Neural crest cell (in vitro differentiated cells): ENCODE measurements at places on chromosomes 2 and 18. TPM values are rescaled to one million over a fixed set of nuclear protein-coding genes. Genes with fewer than 3 reads are reported as not detected.

DNA sequence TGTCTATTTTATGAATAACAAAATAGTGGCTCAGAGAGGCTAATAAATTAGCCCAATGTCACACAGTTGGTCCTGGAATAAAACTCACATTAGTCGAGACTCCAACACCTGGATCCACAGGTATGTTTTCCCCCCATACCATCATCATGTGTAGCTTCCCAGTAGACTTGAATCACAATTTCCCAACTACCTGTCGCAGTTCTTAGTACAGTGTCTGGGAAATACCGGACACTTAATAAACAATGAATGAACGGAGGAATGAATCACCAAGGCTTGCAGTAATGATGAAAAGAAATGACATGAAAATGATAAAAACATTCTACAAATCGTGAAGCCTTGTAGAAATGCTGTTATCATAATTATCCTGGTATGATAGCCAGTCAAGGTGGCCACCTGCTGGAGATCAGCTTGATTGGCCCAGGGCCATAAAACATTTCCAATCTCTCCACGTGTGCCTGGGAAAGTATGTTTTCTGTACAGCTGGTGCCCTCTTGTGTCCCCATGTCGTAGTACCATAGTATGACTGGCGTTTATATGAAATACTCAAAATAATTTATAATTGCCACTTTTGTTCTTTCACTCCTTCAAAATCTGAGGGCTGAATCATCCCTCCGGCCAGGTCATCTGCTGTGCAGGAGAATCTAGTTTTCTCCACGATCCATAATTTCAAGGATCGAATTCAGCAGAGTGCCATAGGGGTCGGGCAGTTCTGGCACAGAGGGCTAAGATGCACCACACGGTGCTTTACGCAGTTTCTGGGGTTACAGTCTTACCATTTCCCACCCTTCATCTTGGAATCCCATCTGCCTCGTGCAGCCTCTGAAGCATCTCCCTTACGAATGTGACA lies 95.4 kb downstream of the LAMA1 start:
- no peak overlapping the region for H3K27ac ChIP-seq
- no peaks in the 10 kb centered on the region for H3K27me3 ChIP-seq
- H3K4me1 ChIP-seq = no peaks in the 10 kb centered on the region
- DNase-seq = no peak

GRCh38 chr2:37365669-37366068 lies 21.2 kb downstream of the QPCT start:
- H3K4me1 ChIP-seq = no peaks in the 10 kb centered on the region
- H3K27ac ChIP-seq = no peak overlapping the region
- H3K4me3 ChIP-seq = no peak overlapping the region
- DNase-seq = no peak
- peaks cover 1% of the 10 kb centered on the region for H3K27me3 ChIP-seq
- H3K36me3 ChIP-seq = no peaks in the 10 kb centered on the region

DNA sequence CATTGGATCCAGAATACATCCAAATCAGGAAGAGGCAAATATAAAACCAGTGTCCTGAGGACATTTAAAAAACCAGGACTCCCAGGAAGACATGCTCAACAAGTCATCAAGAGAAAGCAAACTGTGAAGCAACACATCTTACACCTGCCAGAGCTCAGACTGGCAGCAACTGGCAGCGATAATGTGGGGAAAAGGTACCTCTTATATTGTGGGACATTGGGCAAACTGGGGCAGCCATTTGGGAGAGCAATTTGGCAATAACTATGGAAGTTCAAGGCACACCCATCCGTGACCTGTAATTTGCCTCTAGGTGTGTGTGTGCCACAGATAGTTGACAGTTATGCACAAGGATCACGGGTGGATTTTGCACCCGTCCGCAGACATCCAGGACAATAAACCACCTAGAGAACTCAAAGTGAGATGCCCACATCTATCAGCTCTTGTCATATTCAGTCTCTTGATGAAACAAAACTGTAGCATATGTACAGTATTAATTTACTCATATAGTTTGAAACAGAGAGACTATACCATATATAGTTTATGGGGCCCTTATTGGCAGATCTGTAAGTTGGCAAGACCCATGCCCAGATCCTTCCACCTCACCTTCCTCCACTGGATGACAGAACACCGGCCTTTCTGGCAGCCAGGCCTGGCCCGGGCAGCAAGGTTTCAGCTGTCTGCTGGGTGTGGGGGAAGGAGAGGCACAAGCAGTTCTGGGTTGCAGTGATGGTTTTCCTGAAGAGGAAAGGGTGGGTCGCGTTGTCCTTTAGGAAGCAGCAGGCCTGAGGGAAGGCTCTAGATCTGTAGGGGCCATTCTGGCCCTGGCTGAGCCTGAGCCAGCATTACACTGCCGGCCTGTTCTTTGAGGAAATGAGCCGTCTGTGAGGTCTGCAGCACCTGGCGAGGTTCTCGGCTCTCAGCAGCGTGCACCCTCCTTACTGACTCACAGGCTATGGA lies 18.8 kb downstream of the HJURP start:
- no peak overlapping the region for H3K27ac ChIP-seq
- no peaks in the 10 kb centered on the region for H3K27me3 ChIP-seq
- no peak overlapping the region for H3K4me3 ChIP-seq
- DNase-seq = no peak
- peaks cover 27% of the 10 kb centered on the region for H3K4me1 ChIP-seq

DNA sequence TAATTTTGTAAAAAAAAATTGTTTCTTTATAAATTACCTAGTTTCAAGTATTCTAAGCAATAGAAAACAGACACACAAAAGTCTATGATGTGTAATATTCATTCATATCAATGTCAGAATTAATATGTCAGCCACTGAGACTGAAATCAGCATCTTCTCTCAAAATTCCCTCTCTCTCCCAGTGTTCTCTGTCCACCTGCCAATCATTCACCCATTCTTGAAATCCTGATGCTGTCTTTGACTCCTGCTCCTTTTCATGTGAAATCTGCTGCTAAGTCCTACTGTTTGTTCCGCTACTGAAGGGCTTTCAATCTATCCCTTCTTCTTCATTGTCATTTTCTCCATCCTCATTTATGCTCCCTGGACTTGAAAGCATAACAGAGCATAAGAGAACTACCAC lies 257.9 kb downstream of the SATB2 start:
- no peaks in the 10 kb centered on the region for H3K27me3 ChIP-seq
- DNase-seq = no peak
- no peak overlapping the region for H3K4me3 ChIP-seq
- no peaks in the 10 kb centered on the region for H3K4me1 ChIP-seq
- H3K27ac ChIP-seq = no peak overlapping the region

The FOXD4L1 gene
- total RNA-seq = 0.23 and 0.52 TPM in 2 replicates

The ANKRD36 gene
- total RNA-seq = 36.0 and 36.2 TPM in 2 replicates

- H3K27ac ChIP-seq = peak overlapping the region; percentile 8
- no peak overlapping the region for H3K4me3 ChIP-seq
- H3K4me1 ChIP-seq = peaks cover 25% of the 10 kb centered on the region
Observed at GRCh38 chr2:27796791-27797765, 25.6 kb downstream of the MRPL33 start.

GRCh38 chr2:88832311-88832991 lies 141.0 kb downstream of the RPIA start:
- no peak for DNase-seq
- no peaks in the 10 kb centered on the region for H3K27me3 ChIP-seq
- no peaks in the 10 kb centered on the region for H3K4me1 ChIP-seq
- H3K4me3 ChIP-seq = no peak overlapping the region

- H3K4me1 ChIP-seq = no peaks in the 10 kb centered on the region
- no peak for DNase-seq
- H3K4me3 ChIP-seq = no peak overlapping the region
- peaks cover 11% of the 10 kb centered on the region for H3K27me3 ChIP-seq
- no peak overlapping the region for H3K27ac ChIP-seq
- no peaks in the 10 kb centered on the region for H3K36me3 ChIP-seq
Observed at GRCh38 chr2:100748673-100749072, 71.3 kb upstream of the NPAS2 start.

- peaks cover 16% of the 10 kb centered on the region for H3K36me3 ChIP-seq
- H3K27me3 ChIP-seq = no peaks in the 10 kb centered on the region
- H3K4me3 ChIP-seq = no peak overlapping the region
Observed at GRCh38 chr2:66156171-66156570, 278.8 kb upstream of the MEIS1 start.

DNA sequence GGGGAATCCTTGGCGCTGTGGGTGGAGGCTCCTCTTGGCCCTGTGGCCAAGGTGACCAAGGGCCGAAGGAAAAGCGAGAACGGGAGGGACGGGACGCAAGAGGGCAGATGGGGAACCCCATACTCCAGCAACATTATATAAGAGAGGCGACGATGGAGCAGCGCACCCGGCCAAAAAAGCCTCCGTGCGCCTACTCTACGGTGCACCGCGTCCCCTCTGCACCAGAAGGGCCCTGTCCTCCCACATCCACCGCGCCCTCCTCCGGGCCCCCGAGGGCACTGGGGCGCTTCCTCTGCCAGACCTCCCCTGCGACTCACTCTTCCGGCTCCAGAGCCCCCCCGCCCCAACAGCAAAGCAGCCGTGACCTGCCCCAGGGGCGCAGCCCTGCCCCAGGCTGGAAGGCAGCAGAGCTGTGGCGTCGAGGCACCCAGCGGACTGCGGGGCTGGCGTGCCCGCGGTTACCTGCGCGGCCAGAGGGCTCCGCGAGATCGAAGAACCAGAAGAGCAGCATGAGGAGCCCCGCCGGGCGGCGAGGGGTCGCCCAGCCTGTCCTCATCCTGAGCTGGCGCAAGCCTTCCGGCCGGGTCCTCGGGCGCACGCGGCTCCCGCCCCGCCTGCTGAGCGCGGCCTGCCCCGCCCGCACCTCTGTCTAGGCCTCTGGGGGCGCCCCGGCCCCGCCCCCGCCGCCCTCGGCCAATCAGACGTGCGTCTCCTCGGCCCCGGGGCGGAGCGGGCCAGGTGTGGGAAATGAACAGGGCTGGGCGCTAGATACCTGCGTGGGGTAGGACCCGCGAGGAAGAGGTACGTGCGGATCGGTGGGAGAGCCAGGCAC lies 106.3 kb upstream of the CD302 start:
- peaks cover 9% of the 10 kb centered on the region for H3K4me1 ChIP-seq
- peak; percentile 16 for DNase-seq
- H3K27ac ChIP-seq = no peak within 1 kb of the TSS
- H3K4me3 ChIP-seq = peak within 1 kb of the TSS; percentile 28

- no peak overlapping the region for H3K4me3 ChIP-seq
Observed at GRCh38 chr2:237320801-237321560, 93.0 kb downstream of the COL6A3 start.

The TFPI gene
- total RNA-seq = 7.0 and 8.0 TPM in 2 replicates

- H3K4me3 ChIP-seq = no peak overlapping the region
- H3K4me1 ChIP-seq = peaks cover 19% of the 10 kb centered on the region
- no peaks in the 10 kb centered on the region for H3K27me3 ChIP-seq
- no peak overlapping the region for H3K27ac ChIP-seq
- no peaks in the 10 kb centered on the region for H3K36me3 ChIP-seq
Observed at GRCh38 chr2:203710226-203710625, 3.8 kb downstream of the CD28 start.

DNA sequence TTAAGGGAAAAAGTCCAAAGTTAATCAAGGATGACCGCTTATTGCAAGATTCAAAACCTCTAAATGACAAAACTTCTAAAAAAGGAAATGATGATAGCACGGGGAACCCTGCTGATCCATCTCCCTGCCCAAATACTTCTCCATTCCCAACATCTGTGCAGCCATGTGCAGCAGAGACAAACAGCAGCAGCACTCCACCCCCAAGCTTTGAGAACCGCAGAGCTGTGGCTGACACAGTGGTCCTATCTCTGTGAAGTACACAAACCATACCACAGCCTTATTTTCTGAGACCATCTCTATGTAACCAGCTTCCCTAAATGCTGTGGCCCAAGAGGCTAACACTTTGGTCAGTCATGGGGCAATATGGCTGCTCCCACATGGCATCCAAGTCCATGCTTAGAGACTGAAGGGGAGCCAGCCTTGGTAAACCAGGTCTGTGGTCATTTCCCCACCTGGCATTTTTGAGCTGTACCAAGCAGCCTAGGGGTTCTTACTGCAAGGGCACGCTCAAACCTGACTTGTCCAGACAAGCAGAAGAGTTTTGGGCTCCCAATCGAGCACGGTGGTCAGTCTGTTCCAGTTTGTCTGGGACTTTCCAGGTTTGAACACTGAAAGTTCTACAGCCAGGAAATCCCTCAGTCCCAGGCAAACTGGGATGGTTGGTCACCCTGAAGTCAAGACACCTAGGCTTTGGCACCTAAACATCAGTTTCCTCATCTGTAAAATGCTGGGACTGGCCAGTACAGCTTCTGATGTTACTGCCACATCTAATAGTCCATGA lies 17.1 kb upstream of the NFE2L2 start:
- no peaks in the 10 kb centered on the region for H3K4me1 ChIP-seq
- no peak overlapping the region for H3K4me3 ChIP-seq
- H3K27me3 ChIP-seq = no peaks in the 10 kb centered on the region
- H3K36me3 ChIP-seq = no peaks in the 10 kb centered on the region

The CACNB4 gene
- total RNA-seq = 6.0 and 6.9 TPM in 2 replicates

DNA sequence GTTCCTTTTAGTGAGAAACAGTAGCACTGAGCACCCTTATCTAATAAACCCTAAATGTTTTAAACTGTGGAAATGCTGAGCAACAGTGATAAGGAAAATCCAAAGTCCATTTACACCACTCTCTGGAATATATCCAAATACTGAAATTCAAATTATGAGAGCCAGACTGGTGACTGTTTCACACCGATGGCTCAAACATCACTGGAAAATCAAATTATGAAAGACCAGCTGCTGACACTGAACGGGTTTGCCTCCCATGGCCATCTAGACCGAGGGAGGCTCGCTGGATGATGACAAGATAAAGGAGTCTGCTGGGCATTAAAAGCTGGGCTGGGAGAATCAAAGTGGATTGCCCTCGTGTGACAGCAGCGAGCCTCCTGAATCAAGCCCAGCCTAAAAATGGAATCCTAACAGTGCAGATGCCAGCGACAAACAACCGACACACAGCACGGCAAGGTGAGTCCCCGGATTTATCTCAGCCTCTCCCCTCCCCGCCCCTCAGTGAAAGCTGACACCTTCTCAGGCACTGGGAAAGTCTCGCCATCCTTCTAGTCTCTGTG lies 30.3 kb downstream of the SERPINE2 start:
- H3K27ac ChIP-seq = no peak overlapping the region
- DNase-seq = no peak
- no peak overlapping the region for H3K4me3 ChIP-seq
- no peaks in the 10 kb centered on the region for H3K36me3 ChIP-seq
- H3K4me1 ChIP-seq = peaks cover 4% of the 10 kb centered on the region

- DNase-seq = no peak
- H3K36me3 ChIP-seq = no peaks in the 10 kb centered on the region
- H3K27me3 ChIP-seq = no peaks in the 10 kb centered on the region
- H3K4me3 ChIP-seq = no peak overlapping the region
Observed at GRCh38 chr18:68569936-68570335, 145.0 kb downstream of the TMX3 start.

The ERICH2 gene
- not detected in 2 replicates for total RNA-seq

- no peaks in the 10 kb centered on the region for H3K36me3 ChIP-seq
- H3K4me1 ChIP-seq = peaks cover 15% of the 10 kb centered on the region
- H3K27ac ChIP-seq = no peak overlapping the region
Observed at GRCh38 chr2:238854699-238855229, 6.9 kb downstream of the TWIST2 start.
